ENCODE measurements at places on chromosomes 16 and 17. TPM values are rescaled to one million over a fixed set of nuclear protein-coding genes. Genes with fewer than 3 reads are reported as not detected.

The SCPEP1 gene
- total RNA-seq: 182 TPM

The BAIAP3 gene
- total RNA-seq: 41.6 TPM

The CORO1A gene
- 14.7 TPM for total RNA-seq

DNA sequence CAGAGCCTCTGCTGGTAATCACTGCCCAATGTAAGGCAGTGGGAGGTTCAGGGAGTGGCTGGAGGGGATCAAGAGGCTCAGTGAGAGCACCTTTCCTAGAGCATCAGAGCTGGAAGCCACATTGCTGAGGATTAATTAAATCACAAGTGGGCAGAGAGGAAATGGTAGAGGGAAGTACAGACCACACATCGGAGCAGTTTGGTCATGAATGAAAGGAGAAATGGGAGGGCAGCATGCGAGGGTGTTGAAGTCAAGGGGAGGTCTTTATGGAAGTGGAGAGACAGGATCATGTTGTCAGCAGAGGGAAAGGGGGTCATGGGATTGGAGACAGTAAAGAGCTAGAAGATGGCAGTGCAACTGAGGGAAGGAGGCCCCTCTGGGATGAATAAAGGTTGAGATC is 2.3 kb downstream of the CCL17 start:
- H3K36me3 ChIP-seq: no peaks in the 10 kb centered on the region
- H3K27me3 ChIP-seq: no peaks in the 10 kb centered on the region
- H3K4me3 ChIP-seq: no peak overlapping the region
- no peak for DNase-seq

DNA sequence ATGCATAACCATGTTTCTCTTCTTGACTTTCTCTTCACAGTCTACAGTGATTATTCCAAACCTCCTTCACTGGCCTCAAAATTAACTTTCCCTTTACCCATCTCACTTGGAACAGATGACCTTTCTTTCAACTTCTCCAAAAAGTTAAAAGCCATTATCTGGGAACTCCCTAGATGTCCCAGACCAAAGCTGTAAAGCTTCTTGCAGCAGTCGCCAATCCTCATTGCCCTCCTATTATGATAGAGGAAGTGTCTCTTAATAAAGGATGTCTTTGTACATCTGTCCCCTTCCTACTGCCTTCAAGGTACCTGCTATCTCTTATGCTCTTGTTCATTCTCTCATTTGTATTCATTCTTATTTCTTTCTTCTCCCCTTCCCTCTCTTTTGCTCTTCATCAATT is 127.5 kb downstream of the MRTFB start:
- H3K4me1 ChIP-seq: peaks cover 5% of the 10 kb centered on the region
- no peak overlapping the region for H3K4me3 ChIP-seq
- no peak for DNase-seq
- no peaks in the 10 kb centered on the region for H3K36me3 ChIP-seq
- no peaks in the 10 kb centered on the region for H3K27me3 ChIP-seq
- no peak overlapping the region for H3K27ac ChIP-seq

GRCh38 chr17:33682599-33682998 is 389.5 kb upstream of the ASIC2 start:
- H3K4me3 ChIP-seq: no peak overlapping the region
- no peak for DNase-seq
- no peaks in the 10 kb centered on the region for H3K4me1 ChIP-seq
- H3K27ac ChIP-seq: no peak overlapping the region
- no peaks in the 10 kb centered on the region for H3K27me3 ChIP-seq

GRCh38 chr16:89924297-89924924 is 1.3 kb downstream of the TUBB3 start:
- no peaks in the 10 kb centered on the region for H3K36me3 ChIP-seq
- DNase-seq: no peak
- no peak overlapping the region for H3K27ac ChIP-seq
- H3K4me1 ChIP-seq: peaks cover 2% of the 10 kb centered on the region
- H3K27me3 ChIP-seq: no peaks in the 10 kb centered on the region

DNA sequence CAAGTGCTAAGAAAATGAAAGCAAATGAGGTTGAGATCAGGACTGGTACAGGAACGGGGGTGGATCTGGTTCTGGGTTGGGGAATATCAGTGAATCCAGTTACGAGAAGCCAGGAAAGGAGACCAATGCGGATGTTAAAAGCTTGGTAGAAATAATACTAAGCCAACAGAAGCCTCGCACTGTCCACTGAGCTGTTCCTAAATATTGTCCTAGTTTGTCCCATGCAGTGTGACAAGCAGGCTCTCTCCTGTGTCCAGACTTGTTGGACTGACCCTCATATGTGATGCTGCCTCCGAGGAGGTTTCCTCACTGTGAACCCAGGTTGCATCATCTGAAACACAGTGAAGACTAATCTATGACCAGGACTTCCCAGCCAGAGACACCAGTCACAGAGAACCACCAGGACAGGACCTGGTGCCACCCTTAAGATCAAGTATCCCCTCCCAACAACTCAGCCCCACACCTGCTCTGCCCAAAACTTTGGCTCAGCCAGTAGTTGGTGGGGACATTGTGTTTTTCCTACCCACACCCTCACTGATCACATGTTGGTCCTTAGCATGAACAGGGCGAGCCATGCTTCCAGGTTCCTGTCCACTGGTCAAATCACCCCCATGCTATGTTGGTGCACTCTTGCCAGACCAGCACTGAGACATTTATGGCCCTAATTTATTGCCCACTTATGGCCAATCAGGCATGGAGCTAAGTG is 32.7 kb upstream of the SCNN1B start:
- H3K4me3 ChIP-seq: no peak overlapping the region
- H3K36me3 ChIP-seq: no peaks in the 10 kb centered on the region
- H3K4me1 ChIP-seq: no peaks in the 10 kb centered on the region
- H3K27ac ChIP-seq: no peak overlapping the region
- H3K27me3 ChIP-seq: no peaks in the 10 kb centered on the region

Measured in prostate gland (tissue), 2 donors.